Pancreas (tissue), 10 donors: ENCODE measurements at places on chromosomes 5 and 9.
A peak's percentile ranks its signal among the peaks of the same experiment; 100 is the strongest.

- no peak for DNase-seq
Measured at GRCh38 chr9:89911721-89912604, 307.2 kb downstream of the GADD45G start.

DNA sequence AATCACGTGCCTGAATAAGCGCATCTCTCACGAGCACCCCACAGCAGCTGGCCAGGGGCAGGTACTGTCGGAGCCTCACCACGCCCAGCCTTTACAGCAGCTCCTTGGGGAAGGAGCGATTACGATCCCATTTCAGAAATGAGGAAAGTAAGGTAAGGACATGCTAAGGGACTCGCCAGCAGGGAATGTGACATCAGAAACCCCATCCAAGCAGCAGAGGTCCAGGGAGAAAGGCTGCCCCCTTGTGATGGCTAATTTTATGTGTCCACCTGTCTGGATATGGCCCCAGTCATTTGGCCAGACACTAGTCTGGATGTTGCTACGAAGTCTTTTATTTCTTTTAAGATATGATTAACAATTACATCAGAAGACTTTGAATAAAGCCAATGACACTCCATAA is 77.3 kb downstream of the UBE2QL1 start:
- DNase-seq, result no peak

- no peak for DNase-seq
Measured at GRCh38 chr9:104921067-104921741, 6.8 kb downstream of the ABCA1 start.

GRCh38 chr5:148378670-148379069 is 5.1 kb upstream of the FBXO38 start:
- DNase-seq, result no peak

DNA sequence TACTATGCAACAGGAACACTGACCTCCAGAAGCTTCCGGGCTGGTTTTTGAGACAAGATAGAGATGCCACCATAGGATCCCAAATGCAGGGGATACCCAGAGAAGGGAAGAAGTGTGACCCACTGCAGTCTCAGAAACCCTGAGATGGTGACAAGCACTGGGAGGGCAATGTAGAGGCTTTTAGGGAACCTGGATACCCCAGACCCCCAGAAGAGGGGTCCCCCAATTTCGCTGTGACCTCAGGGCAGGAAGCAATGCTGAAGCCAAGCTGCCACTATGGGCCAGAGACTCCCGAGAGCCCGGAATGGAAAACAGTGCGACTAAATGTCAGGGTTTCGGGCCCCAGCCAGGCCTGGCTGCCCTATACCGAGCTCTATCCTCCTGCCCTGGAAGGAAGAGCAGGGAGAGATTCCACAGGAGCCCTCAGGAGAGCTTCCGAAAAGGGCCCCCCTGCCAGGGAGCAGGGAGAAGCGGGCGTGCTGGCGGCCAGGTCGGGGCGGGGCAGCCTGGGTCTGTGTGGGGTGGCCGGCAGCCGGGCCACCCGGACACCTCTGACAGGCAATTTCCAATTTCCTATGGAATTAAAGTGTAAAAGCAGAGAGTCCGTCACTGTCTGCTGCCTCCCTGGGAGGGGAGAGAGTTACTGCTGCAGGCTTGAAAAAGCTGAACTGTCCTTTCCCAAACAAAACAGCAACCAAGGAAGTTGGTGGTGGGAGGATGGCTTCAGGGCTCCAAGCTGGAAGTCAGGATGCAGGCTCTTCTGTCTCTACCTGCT is 154.2 kb downstream of the FGF18 start:
- no peak for DNase-seq

DNA sequence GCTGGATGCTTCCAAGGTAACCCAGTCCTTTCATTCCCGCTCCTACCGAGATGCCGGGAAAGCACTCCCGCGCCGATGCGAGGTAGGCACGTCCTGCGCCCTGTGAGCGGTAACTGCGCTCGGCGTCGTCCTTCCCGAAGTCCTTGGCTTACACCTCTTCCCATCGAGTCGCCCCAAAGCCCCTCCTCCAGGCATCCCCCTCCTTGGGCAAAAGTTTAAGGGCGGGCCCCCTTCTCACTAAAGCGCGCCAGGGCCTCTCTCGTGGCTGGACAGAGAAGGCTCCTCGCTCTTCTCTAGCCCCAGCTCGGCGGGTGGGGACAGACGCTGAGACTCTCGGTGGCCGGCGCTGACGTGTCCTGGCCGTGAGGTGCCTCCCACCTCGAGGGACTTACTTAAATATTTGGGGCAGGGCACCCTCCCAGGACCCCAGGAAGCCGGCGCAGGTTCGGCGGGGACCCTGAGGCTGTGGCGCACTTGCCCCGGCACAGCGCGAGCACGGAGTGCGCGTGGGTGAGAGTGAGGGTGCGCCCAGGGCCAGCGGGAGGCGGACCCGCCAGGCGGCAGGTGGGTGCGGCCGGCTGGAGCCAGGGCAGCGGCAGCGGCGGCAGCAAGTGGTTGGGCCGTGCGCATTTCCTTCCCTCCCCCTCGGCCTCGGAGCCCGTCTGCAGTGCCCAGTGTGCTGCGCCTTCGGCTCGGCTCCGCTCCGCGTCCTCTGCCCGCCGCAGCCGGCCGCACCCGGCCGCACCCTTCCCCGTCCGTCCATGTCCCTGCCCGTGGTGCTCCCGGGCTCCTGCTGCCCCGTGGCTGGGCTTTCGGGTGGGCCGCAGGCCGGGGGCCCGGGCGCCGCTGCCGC is at the start of gene ENTREP1:
TSS of gene ENTREP1 (plus strand) at position 667 of the 853 bp plus-strand sequence. CDS start at position 762, 95 bp downstream.
- DNase-seq, result peak; percentile 89

DNA sequence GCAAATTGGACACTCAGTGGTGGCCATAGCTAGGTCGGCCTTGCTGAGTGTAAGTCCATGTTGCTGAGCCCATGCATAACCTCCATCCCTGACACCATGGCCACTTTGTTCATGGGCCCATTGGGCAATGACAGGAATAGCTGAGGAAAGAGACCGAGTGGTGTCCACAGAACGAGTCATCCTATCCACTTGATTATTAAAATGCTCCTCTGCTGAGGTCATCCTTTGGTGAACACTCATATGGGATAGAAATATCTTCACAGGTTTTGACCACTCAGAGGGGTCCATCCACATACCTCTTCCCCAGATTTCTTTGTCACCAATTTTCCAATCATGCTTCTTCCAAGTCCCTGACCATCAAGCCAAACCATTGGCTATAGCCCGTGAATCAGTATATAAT is 63.6 kb downstream of the PPIC start:
- DNase-seq, result no peak

- DNase-seq, result no peak
Measured at GRCh38 chr5:72543365-72543764, 36.2 kb upstream of the ZNF366 start.

DNA sequence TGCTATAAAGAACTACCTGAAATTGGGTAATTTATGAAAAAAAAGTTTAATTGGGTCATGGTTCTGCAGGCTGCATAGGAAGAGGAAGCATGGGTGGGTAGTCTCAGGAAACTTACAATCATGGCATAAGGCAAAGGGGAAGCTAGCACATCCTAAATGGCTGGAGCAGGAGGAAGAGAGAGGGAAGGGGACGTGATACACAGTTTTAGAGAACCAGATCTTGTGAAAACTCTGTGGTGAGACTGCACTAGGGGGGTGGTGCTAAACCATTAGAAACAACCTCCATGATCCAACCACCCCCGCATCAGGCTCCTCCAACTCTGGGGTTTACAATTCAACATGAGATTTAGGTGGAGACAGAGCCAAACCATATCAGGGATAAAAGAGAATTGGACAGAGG is 624.2 kb downstream of the PRR16 start:
- DNase-seq, result no peak

GRCh38 chr5:139658928-139659667 is 10.9 kb downstream of the CXXC5 start:
- no peak for DNase-seq

DNA sequence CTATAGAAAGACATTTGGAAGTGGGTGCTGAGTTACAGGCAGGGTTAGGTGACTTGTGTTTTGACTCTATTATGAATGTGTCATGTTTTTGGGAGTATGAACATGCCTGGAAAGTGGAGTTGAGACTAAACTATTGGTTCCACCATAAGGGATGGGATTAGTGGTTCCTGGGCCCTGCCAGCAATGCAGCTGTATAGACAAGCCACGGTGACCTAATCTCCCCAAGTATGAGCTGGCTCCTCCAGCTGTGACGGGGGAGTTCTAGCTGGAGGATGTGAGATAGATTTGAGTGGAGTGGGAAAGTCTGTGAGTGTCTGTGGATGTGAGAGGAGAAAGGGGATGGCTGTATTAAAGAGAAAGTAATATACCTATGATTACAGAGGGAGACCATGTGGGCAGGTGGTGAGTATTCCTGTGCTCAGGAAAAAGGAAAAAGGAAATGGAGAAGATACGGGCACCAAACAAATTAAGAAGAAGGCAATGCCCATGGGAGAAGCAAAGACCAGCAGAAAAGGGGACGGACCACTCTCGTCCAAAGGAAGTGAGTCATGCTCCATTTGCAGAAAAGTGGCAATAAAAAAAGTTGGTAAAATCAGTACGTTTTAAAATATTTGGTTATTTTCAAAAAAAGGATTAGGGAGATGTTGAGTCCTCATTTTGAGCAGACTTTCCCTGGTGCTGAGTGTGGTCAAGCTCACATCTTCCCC is 48.3 kb upstream of the ICE1 start:
- DNase-seq, result no peak

DNA sequence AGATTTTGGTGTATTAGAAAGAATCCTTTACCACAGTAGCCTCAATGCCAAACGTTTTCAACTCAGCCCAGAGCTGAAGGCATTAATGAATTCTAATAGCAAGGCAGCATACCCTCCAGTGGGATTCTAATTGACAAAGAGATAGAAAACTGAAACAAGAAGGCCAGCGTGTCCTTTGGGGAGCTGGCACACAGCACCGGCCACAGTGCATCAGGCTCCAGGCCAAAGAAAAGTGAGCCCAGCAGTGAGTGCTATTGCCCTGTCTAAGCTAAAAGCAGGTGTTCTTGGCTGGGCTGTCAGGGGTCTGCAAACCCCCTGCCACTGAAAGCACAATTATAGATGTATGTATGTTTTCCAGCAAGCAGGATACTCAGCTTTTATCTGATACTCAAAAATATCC is 40.4 kb downstream of the PPIC start:
- no peak for DNase-seq

GRCh38 chr9:136361754-136362449 is 1.6 kb downstream of the DNLZ start:
- DNase-seq, result no peak

- no peak for DNase-seq
Measured at GRCh38 chr5:139473565-139473964, 2.8 kb downstream of the SMIM33 start.

DNA sequence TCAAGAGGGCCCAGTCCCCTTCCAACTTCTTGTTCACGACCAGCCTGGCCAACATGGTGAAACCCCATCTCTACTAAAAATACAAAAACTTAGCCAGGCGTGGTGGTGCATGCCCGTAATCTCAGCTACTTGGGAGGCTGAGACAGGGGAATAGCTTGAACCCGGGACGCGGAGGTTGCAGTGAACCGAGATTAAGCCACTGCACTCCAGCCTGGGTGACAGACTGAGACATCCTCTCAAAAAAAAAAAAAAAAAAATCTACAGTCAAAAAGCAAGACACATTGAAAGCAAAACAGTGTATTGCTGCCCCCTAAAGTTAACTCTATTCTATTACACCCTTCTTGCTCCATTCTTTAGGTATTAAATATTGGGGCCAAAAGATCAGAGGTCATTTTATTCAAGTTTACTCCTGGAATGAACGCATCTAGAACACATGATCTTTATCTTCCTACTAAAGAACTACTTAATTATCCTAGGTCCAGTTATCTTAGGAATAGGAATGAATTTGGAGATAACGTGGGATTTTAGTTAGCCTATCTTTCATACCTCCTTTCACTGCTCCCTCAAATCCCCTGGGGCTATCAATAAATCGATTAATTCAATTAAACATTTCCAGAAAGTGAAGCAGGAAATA is 2.4 kb downstream of the ATG12 start:
- no peak for DNase-seq

DNA sequence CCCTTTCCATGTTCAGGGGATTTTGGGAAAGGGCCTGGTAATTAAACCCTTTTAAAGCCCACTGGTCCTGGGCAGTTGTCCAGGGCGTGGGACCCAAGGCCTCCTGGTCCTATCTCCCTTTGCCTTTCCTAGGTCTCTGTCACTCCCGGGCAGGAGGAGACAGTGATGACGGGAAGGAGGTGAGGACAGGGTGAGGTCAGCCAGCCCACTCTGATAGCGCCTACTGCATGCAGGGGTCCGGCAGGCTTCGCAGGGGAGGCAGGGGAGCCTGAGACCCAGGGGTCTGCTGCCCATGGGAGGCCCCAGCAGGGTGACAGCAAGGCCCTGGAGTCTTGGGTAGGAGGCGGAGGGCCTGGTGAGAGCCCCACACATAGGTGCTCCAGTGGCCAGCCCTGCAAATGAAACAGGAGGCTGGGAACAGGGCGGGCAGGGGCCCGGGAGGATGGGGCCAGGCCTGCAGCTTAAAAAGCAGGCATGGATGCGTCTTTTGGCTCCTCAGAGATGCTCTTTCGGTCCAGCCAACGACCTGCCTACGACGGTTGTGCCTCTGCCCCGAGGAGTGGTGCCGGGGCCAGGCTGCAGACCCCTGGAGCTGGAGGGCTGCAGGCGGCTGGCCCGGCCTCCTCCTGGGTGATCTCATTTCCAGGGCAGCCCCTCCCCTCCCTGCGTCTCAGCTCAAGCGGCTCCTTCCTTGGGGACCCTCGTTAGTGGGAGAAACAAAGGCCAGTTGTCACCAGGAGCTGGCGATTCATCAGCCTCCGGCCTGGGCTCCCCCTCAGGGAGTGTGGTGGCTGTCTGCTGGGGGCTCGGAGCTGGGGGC is 6.7 kb upstream of the RXRA start:
- peak; percentile 55 for DNase-seq

DNA sequence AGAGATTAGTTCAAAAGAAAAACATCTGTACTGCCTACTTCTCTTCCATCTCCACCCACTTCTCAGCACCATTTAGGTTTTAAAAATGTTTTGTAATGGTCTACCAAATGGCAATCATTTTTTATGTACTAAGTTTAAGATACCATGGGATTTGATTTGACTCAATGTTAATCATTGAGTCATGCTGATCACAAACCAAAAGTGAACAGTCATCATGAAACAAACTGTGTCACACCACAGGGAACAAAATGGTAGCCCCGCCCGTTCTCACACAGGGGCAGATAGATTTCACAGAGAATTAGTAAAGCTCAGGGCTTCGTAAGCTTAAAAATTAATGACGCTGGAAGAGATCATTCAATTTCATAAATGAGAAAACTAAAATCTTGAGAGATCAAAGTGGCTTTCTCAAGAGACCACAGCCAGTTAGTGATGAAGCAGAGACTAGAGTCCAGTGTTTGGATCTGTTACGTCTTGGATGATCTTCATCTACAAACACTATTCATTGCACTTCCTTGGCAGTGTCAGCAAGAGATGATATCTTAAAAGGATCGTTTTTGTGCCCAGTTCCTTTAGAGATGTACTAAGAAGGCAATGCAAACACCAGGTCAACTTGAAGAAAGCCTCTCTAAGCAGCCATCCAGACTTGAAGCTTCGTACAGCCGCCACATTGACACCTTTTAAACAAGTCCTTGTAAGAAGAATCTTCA is 33.9 kb upstream of the TRIO start:
- DNase-seq, result no peak
